ENCODE measurements at places on chromosomes 11 and 22.

- DNase-seq: peak; percentile 24
These were observed 33.4 kb upstream of the APOL5 start for GRCh38 chr22:35684270-35684700.

- DNase-seq: no peak
These were observed 68.5 kb upstream of the PPARA start for GRCh38 chr22:46081831-46082210.

- DNase-seq: no peak
These were observed 57.6 kb downstream of the NAV2 start for GRCh38 chr11:19770277-19770676.

- DNase-seq: no peak
These were observed 91.5 kb upstream of the BLID start for GRCh38 chr11:122207505-122207904.

DNA sequence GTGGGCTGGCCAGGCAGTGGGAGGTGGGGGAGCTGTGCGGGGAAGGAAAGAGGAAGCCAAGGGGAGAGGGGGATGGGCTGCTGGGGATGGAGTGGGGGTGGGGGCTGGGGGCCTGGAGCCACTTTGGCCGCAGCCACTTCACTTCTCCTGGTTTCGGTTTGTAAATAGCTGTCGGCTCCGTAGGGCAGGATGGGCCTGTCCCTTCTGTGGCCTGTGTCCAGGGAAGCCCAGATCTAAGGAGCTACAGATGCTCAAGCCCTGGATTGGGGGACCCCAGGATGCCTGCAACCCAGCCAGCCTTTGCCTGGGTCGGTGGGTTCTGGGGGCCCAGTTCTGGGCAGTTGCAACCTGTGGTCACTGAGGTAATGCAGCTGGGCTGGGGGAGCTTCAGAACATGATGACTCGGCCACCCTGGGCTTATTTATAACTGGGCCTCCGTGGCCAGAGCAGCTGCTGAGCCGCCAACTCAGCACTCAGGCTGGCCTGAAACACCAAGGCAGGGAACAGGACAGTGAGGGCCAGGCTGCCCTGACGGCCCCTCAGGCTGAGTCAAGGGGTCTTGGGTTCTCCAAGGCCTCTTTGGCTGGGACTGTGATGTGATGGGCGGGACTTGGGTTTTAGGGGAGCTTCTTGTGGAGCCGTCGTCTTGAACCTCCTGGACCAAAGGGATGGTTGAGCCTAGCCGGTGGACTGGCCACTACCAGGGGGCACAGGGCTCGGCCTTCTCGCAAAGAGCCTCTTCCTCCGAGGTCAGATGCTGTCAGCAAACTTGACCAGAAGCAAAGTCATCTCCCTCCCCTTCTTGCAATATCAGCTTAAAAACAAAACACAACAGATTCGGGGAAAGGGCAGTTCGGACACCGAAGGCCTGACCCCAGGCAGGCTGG lies 15.0 kb upstream of the SLC39A13 start:
- no peak for DNase-seq

DNA sequence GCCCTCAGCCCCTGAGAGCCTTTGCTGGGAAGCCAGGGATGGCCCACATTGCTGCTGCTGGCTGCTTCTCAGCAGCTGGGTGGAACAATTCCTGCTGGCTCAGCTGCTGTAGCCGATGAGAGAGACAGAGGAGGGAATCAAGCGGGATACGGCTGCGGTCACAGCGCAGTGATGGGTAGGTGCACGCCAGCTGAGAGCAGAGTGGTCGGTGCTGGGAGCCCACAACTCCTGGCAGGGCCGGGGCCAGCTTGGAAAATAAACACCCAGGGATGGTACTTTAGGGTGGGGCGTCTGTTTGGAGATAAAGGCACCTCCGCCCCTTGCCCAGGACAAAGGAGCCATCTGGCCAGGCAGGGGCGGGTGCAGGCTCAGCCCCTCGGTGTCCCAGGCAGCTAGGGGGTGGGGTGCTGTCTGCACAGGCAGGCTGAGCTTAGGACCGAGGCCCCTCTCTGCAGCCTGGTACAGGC lies 480.5 kb downstream of the MIAT start:
- no peak for DNase-seq
